GM23338 (cell line): ENCODE measurements at places on chromosomes 6 and 20. TPM values are rescaled to one million over a fixed set of nuclear protein-coding genes. Genes with fewer than 3 reads are reported as not detected.

- no peak for DNase-seq
Observed at GRCh38 chr6:150740453-150740852, 125.0 kb upstream of the MTHFD1L start.

DNA sequence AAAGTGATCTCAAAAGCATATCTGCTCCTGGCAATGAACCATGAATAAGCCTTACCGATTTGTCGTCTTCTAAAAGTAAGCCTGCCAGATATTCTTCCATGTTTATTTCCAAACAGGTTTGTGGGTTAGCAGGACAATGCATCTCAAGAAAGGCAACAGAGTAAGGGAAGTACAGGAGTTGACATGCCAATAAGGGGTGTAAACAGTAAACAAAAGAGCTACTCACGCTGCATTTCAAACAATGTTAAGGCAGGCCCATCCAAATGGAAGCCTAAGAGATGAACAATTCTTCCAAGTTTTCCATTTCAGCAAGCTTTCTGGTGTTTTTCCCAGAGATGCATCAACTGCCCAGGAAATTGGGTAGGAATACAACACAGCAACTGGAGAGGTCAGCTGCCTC is 27.8 kb upstream of the CRIP3 start:
- peak; percentile 29 for DNase-seq

DNA sequence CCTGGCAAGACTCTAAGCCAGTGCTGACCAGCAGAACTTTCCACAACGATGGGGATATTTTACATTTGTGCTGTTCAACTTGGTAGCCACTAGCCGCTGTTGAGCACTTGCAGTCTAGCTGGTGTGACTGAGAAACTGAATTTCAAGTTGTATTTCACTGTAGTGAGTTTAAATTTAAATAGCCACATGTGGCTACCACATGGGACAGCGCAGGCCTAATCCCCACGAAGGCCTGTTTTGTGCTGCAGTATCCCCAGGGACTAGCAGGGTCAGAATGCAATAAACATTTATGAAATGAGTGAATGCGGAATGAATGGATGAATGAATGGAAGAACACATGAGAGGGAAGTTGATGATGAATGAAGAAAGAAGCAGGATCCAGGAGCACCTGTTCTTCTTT is 115.8 kb downstream of the TRERF1 start:
- DNase-seq = no peak

GRCh38 chr6:25749837-25750236 is 4.7 kb upstream of the SLC17A4 start:
- DNase-seq = no peak

DNA sequence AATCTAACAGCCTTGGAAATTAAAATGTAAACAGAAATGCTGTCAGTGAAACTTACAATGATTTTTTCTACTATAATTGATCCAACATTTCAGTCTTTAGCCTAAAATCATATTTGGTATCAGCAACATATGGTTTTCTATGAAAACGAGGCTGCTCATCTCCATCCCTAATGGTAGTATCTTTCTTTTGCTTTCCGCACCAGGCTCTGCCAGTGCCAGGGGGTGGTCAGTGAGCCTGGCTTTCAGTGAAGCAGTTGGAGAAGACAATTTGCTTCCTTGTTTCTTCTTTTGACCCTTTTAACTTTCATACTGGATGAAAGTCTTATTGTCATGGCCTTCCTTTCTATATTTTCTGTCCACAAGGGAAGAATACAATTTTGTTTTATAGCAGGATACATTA is 258.4 kb downstream of the ARID1B start:
- DNase-seq = no peak

DNA sequence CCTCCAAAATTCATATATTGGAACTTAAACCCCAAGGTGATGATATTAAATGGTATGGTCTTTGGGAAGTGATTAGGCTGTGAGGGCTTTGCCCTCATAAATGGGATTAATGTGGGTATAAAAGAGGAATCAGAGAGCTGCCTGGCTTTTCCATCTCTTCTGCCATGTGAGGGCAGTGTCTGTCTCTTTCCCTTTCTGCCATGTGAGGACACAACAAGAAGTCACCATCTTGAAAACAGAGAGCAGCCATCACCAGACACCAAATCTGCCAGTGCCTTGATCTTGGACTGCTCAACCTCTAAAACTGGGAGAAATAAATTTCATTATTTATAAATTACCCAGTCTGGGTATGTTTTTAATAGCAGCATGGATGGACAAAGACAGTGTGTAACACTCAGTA is 263.0 kb downstream of the PAX1 start:
- DNase-seq = peak; percentile 29

SYNGAP1 gene
- total RNA-seq = 36.9 and 45.0 TPM in 2 replicates

GRCh38 chr6:15020119-15020770 is 225.6 kb upstream of the JARID2 start:
- no peak for DNase-seq

DNA sequence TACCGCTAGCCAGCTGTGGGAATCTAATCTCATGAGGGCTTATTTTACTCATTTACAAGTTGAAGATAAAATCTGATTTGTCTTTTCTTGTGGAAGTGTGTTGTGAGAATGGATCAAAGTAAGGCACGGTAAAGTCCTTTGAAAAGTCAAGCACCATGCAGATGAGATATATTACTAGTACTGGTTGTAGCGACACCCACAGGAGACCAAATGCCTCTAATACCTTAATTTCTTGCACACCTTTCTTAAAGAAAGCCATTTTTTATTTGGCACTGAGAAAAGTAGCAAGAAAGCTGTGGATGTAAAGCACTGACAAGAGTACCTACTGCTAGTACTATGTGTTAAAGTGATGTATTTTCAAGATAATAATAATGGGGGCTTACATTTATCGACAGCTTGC is 191.0 kb upstream of the MMS22L start:
- peak; percentile 3 for DNase-seq

DNA sequence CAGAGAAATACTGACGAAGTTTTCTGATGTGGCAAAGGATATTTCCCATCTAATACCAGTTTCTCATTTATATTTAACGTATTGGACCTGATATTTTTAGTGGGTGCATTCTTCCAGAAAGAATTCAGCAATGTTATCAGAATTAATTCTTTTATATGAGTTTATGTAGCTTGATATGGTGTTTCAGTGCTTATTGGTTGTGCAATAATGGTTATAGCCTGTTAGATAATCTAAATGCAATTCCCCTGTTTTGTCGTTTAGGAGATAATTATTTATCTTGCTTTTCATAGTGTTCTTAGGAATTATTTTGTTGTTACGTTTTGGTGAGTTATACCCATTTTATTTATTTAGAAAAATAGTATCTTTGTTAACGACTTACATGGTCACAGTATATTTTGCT is 51.4 kb upstream of the TMEM181 start:
- DNase-seq = no peak

DNA sequence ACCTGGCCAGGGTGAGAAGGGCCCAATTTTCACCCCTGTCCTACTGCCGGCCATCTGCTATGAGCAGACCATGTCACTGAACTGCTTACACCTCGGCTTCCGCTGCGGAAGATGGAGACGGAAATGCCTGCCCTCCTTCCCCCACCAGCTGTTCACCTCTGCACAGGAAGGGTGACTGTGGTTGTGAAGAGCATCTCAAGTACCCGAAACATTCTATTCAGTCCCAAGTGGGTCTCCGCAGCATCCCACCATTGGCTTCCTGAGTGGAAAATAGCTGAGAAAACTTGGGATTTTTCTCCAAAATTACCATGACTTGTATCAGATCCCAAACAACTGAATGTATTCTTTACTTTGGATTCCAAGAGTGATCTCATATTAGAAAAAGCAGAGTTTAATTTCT is 16.1 kb downstream of the DOK5 start:
- no peak for DNase-seq

GSTA3 gene
- total RNA-seq = not detected in 2 replicates

TENT5A gene
- total RNA-seq = 4.7 and 5.5 TPM in 2 replicates

SLC35D3 gene
- total RNA-seq = 0.59 and 1.5 TPM in 2 replicates

- DNase-seq = no peak
Observed at GRCh38 chr6:167815296-167815980, 11.3 kb upstream of the AFDN start.

CST2 gene
- not detected in 2 replicates for total RNA-seq

DNA sequence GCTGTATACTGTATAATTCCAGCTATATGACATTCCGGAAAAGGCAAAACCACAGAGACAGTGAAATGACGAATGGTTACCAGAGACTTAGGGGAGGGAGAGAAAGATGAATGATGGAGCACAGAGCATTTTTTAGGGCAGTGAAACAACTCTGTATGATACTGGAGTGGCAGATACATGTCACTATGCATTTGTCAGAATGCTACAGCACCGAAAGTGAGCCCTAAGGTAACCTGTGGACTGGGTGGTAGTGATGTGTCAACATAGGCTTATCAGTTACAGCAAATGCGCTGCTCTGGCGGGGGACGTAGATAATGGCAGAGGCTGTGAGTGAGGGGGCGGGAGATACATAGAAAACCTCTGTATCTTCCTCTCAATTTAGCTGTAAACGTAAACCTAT is 201.3 kb upstream of the SSTR4 start:
- no peak for DNase-seq

DNA sequence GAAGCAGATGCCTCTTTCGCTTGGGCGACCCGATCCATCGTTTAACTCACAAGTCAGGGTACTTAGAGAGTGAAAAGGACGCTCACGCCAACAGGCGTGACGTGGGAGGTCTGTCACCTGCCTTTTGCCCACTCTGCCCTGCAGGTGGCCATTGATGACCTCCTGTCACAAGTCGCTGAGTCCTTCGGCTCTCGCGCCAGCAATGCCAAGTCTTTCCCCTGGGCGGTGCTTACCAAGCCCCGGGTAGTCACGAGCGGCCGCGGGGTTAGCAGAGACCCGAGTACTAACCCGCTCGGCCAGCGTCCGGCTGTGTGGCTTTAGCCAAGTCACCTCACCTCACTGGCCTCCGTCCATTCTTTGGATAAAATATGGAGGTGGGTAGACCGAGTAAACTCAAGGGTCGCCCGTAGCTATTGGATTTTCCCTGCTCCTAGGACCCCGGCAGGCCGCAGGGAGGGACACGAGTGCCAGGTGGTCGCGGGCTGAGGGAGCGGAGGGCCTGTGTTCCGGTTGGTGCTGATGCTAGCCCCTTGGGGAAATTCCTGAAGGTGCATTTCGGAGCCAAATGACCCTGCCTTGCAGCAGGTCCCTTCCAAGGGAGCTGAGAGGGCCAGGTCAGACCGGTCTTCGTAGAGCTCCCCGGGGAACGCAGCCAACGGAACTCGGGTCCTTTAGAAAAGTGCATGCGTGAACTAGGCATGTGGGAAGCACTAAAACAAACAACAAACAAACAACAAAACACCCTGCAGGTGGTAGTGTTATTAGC is 668 bp downstream of the PKIB start:
- peak; percentile 81 for DNase-seq

OPRL1 gene
- 0.74 and 1.1 TPM in 2 replicates for total RNA-seq

GRCh38 chr6:38640216-38640909 is 634 bp upstream of the BTBD9 start:
- peak; percentile 85 for DNase-seq

- DNase-seq = no peak
Observed at GRCh38 chr6:152380993-152381898, 255.9 kb downstream of the SYNE1 start.

DNA sequence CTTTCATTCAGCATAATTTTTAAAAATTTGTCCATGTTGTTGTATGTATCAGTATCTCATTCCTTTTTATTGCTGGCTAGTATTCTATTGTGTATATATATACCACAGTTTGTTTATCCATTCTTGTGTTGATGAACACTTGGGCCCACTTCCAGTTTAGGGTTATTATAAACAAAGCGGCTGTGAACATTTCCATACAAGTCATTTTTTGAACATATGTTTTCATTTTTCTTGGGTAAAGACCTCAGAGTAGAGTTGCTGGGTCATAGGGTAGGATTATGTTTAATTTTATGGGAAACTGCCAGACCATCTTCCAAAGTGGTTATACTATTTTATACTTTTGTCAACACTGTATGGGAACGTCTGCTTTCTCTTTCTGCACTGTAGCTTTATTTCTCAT is 55.3 kb downstream of the RBM24 start:
- DNase-seq = no peak

LAMA2 gene
- total RNA-seq = 4.4 and 6.4 TPM in 2 replicates

GRCh38 chr6:45666846-45667245 is 289.1 kb upstream of the SUPT3H start:
- no peak for DNase-seq

ASXL1 gene
- 29.0 and 33.0 TPM in 2 replicates for total RNA-seq

DEFB124 gene
- total RNA-seq = 0.52 TPM in 1 of 2 replicates, not detected in the other

GRCh38 chr20:26208296-26209091 is 511.8 kb upstream of the ZNF337 start:
- DNase-seq = peak; percentile 77

GRCh38 chr6:48986105-48986504 is 476.9 kb downstream of the MMUT start:
- DNase-seq = no peak

GRCh38 chr6:16494793-16495192 is 256.4 kb downstream of the GMPR start:
- peak; percentile 17 for DNase-seq

GRCh38 chr20:2698912-2699311 is 6.3 kb downstream of the EBF4 start:
- DNase-seq = no peak

RSPH9 gene
- total RNA-seq = 0.10 TPM in 1 of 2 replicates, not detected in the other

OGFRL1 gene
- 10.0 and 12.0 TPM in 2 replicates for total RNA-seq

DNA sequence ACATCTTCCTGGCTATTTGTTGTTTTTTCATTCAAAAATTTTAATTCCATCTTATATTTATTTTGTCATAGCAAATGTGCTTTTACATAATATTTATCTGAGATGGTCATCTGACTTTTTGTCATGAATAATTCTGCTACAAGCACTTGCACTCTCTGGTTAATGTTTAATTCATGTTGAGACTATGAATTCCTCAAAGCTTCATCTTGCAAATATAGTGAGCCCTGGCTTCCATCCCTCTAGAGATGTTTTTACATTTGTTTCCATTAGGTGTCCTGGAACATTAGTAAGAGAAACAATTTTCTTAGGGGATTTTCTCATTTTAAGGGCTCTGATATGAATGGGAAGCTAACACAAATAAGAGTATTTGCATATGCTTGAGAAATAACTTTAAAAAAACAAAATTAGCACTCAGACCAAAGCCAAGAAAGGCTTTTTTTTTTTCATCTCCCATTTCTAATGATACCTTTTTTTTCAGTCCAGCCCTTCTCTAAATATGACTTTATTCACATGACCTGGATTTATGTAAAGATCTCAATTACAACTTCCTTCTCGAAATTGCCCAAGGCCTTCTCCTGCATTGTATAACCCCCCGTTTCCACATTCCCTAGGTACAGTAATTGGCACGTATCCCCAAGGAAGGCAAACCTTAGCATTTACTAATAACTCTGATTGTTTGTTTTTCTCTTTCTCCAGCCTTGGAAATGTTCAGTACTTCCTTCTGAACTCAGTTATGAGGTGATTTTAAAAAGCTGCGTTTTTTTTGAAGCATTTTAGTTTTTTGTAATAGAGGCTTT is 797.0 kb upstream of the GJE1 start:
- DNase-seq = no peak

GRCh38 chr6:35050757-35051330 is 90.3 kb downstream of the TCP11 start:
- DNase-seq = no peak

- DNase-seq = no peak
Observed at GRCh38 chr6:10598084-10598960, 77.2 kb downstream of the GCNT2 start.
